Urinary bladder (tissue), 4 donors: ENCODE measurements at places on chromosomes 13 and 19.

- no peak for DNase-seq
Measured at GRCh38 chr13:70080012-70080411, 27.6 kb upstream of the ATXN8OS start.

GRCh38 chr19:41774515-41774980 is 19.2 kb downstream of the CEACAM6 start:
- peak; percentile 21 for DNase-seq

- peak; percentile 3 for DNase-seq
Measured at GRCh38 chr19:1624458-1624857, 19.2 kb upstream of the UQCR11 start.

DNA sequence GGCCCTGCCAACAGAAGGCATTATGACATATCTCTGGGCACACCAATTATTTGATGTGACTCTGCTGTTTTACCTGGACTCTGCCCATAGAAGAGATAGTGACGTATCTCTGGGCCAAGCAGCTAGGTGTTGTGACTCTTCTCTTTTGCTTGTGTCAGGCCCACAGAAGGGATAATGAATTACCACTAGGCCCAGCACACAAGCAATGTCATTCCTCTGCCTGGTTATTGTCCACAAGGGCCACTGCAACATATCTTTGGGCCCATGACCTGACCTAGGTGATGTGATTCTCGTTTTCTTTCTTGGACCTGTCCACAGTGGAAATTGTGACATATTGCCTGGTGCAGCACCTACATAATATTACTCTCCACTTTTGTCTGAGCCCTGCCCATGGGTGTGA is 65.1 kb upstream of the ZNF724 start:
- DNase-seq = no peak

GRCh38 chr19:33752018-33752800 is 44.5 kb upstream of the KCTD15 start:
- DNase-seq = no peak

- no peak for DNase-seq
Measured at GRCh38 chr13:65562305-65562704, 1667.8 kb downstream of the PCDH9 start.

DNA sequence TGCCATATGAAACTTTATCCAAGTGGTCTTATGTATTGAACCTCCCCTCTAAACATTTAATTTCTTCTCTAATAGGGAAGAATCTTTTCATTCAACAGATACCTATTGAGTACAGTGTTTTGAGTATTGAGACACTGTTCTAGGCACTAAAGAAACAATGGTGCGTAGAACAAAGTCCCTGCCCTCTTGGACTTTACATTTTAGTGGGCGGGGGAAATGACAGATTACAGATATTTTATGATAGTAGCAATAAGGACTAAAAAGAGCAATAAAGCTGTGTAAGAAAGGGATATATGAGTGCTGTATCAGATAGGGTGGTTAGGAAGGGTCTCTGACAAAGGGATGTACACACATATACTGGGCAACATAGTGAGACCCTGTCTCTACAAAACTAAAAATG is 5.4 kb downstream of the NUDT15 start:
- no peak for DNase-seq

- DNase-seq = no peak
Measured at GRCh38 chr19:10718205-10719196, 622 bp downstream of the DNM2 start.

GRCh38 chr19:18023622-18024251 is 15.8 kb downstream of the ARRDC2 start:
- DNase-seq = no peak

DNA sequence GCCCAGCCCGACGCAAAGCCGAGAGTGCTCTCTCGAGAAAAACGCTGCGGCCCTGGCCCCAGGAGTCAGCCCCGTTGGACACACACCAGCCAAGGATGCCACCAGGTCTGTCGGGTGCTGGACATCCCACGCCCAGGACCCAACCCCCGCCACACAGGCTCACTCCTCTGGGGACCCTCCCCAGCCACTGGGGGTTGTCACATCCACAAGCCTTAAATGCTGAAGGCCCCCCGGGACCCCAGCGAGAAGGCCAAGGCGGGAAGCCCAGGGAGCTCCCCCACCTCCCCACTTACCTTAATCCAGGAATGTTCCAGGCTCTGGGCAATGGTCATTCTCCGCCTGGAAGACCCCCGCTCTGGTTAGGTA is 11.2 kb downstream of the DAPK3 start:
- no peak for DNase-seq

DNA sequence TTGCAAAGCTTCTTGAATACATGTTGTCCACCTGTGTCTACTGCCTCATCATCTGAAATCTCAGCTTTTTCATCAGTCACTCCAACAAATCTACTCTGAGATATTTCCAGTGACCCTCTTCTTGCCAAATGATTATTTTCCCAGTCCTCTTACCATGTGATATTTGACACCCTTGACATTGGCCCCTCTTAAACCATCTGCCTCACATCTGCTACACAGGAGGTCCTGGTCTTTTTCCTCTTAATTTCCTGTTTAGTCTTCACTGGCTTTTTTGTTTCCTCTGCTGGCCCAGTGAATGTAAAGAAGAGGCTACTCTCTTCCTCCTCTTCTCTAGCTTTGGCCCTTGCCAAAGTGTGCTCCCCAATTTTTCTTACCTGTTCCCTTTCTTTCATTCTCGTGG is 218.7 kb downstream of the DNAJC15 start:
- DNase-seq = no peak

- no peak for DNase-seq
Measured at GRCh38 chr19:39133431-39134270, 8.1 kb downstream of the PAK4 start.

GRCh38 chr13:102569488-102569887 is 27.3 kb upstream of the TPP2 start:
- no peak for DNase-seq

GRCh38 chr19:39906283-39906682 is 28.2 kb downstream of the FCGBP start:
- no peak for DNase-seq
